ENCODE measurements at places on chromosomes 12 and 14.

DNA sequence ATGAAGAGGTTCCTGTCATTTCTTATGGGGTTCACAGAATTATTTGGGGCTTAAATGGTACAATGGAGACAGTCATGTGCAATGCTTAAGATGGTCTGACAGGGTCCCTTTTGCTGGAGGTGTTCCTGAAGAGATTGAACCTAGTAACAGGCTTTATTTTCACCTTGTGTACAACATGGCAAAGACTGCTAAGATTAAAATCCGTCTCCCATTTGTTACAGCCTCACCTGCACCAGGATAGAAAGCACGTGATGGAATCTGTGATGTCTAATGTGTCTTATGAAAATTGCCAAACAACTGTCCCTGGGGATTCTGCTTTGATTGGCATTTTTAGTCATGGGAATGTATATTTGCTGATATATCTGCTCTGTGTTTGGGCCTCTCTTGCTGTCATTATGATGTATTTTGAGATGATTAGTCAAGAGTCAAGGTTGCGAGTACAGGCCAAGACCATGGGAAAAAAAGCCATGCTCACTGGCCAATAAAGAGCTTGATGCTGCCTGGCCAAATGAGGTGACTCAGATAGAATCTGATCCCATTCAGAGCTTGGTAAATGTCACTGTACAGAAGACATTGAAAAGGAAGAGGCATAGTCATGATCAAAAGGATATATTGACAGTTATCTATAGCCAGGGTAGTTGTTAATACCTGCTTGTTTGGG, 96.1 kb downstream of the FLRT2 start:
- no peak for DNase-seq

GRCh38 chr12:121062391-121063045, 23.5 kb upstream of the OASL start:
- DNase-seq: no peak

DNA sequence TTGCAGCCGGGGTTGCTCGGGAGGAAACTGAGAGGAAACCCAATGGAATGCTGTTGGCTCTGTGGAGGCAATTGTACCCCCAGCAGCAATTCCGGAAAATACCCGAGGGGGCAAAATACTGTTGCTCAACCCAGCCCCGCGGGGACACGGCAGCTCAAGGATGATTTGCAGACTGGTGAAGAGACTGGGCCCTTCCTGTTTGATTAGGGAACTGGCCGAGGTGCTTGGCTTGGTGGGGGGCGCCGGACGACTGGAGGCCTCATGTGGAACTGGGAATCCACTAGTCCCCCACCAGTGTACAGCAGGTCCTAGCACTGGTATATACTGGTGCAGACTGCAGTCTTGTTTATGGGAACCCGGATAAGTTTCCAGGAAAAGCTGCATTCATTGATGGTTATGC, 10.3 kb upstream of the RNASE12 start:
- DNase-seq: no peak

- DNase-seq: no peak
Measured at GRCh38 chr12:92210071-92210470, 64.4 kb upstream of the BTG1 start.

DNA sequence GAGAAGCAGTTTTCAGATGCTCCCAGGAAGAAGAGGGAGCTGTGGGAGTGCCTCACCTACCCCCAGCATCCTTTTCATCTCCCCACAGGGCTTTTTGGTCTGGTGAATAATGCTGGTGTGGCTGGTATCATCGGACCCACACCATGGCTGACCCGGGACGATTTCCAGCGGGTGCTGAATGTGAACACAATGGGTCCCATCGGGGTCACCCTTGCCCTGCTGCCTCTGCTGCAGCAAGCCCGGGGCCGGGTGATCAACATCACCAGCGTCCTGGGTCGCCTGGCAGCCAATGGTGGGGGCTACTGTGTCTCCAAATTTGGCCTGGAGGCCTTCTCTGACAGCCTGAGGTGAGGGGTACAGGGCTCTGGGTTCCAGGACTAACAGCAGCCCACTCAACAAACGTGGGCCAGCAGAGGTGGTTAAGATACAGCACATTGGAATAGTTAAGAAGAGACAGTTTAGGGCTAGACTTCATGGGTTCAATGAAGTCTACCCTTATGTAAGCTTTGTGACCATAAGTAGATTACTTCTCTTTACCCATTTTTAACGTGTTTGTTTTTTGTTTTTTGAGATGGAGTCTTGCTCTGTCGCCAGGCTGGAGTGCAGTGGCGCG, 1.5 kb downstream of the RDH5 start:
- no peak for DNase-seq

DNA sequence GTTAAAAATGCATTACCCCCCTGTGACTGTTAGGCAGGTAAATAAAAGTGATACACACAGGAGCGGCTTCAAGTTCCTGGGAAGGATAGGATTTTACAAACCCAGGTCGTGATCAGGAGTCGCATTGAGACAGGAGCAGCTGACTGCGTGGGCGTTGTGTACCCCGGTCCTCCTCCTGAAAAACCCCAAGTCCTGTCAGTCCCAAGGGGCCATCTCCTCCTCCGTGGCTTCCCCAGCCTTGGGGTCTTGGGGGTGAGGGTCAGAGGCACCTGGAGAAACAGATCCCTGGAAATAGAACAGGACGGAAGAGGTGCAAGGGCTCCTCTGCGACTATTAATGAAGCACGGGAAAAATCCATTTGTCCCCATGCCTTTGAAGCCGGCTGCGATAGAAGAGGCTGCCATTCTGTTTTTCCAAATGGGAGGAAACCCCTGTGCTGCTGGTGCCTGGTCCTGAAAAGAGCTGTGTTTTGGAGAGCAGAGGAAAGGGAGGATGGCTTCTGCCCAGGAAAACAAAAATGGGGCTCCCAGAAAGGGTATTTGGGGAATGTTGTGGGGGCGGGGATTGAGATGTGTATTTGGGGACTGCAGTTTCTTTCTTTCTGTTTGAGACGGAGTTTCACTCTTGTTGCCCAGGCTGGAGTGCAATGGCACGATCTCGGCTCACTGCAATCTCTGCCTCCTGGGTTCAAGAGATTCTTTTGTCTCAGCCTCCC, 143.1 kb downstream of the ZNF664 start:
- DNase-seq: no peak

GRCh38 chr12:131832321-131833231, 4.4 kb downstream of the MMP17 start:
- no peak for DNase-seq
